Caco-2 (cell line): ENCODE measurements at places on chromosomes 11 and 22.

DNA sequence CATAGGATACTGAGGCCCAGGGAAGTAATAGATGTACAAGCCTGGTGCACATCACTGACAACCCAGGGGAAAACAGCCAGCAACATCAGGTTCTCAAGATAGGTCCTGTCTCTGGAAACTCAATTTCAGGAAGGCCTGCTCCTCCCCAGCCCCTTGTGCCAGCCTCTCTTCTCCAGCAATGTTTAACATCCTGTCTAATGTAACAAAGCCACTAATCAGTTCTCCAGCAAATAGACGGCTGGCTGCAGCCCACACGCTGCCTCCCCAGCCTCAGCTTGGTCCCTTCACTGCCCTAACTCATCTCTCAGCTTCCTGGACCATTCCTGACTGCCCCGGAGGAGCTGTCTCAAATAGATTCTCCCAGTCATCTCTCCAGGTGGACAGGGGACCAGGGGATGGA, 37.8 kb downstream of the RPL27A start:
- no peak for DNase-seq

GRCh38 chr22:42743501-42743991, 22.9 kb upstream of the A4GALT start:
- DNase-seq = no peak

GRCh38 chr22:26236991-26237390, 67.7 kb downstream of the SEZ6L start:
- no peak for DNase-seq

- no peak for DNase-seq
Measured at GRCh38 chr11:72132646-72133045, 2.9 kb upstream of the FOLR3 start.

DNA sequence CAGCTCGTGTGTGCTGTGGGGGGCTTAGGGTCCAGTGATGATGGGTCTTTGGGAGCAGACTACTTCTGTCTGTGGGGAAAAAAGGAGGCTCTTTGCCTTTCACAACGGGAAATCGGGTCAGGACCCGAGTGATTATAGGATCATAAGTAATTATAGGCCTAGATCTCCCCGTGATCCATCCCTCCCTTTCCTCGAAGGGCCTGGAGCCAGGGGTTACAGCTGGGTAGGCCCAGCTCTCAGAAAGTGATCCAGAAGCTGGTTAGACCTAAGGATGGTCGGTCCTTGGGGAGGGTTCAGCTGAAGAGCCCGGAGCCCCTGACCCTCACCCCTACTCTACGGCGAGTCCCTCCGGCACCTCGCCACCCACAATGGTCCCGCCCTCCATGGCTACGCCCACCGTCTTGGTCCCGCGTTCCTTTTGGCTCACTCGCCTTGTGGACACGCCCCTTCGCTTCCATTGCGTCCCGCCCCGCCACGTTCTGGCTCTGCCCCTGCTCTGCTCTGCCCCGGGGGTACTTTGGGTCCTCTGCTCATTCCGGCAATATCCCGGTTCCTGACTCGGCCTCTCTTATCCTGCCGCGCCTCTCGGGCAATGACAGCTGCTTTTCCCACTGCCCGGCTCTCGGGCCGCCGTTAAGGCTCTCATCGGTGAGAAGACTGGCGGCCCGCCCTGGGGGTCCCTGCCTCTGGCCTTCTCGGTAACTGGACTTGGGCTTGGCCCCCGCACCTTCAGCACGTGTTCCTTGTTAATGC, 5.0 kb downstream of the IGSF22 start:
- DNase-seq = peak; percentile 80

GRCh38 chr22:36331912-36332622, 55.7 kb downstream of the MYH9 start:
- DNase-seq = no peak

- DNase-seq = peak; percentile 100
Measured at GRCh38 chr11:108593214-108593922, at the start of gene EXPH5. EXPH5 (minus strand) TSS chr11:108593768; CDS start chr11:108593536, 232 bp downstream.

- no peak for DNase-seq
Measured at GRCh38 chr22:23896523-23897186, 2.5 kb downstream of the MIF start.

DNA sequence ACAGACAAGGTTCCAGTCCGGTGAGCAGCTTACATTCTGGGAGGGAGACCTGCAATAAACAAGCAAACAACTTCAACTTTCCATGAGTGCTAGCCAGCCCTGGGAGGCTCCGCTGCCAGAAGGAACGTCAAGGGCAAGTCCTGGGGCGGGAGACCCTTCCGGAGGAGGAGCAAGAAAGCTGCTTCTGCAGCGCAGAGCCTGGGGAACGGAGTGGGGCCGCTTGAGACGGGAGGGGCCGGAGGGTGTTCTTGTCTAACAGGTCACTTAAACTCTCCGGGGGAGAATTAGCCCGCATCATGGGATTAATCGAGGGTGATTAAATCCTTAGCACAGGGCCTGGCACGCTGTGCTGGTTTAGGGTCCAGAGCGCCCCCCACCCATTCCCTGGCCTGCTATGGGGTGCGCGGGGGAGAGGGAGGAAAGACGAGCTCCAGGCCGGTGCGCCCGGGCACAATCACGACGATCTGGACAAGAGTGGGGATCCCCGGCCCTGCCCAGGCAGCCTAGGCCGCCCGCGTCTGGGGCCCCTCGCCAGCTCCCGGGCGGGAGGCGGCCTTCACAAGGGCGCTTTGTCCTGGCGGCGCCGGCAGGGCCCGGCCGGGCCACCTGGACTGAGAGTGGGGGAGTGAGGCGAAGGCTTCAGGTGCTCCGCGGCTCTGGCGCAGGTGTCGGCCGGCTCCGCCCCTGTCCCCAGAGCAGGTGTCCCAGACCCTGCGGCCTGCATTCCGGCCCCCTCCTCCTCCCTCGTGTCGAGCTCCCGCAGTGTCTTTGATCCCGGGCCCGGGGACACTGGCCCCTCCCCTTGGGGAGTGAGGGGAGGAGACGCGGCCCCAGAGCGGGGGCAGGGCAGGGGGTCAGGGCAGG, 663 bp upstream of the LARGE2 start:
- DNase-seq = peak; percentile 98

DNA sequence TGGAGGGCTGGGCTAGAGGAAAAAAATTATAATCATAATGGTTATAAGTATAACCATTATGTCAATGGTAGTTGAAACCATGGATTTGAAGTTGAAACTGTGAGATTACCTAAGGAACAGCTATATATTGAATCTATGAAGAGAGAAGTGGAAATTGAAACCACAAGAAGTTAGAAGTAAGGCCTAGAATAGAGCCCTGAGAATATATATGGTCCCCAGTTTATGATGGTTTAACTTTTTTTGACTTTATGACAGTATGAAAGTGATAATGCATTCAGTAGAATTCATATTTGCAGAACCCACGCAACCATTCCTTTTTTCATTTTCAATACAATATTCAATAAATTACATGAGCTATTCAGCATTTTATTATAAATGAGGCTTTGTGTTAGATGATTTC, 15.0 kb downstream of the AASDHPPT start:
- no peak for DNase-seq

GRCh38 chr11:113113801-113114704, 152.8 kb downstream of the NCAM1 start:
- peak; percentile 71 for DNase-seq

DNA sequence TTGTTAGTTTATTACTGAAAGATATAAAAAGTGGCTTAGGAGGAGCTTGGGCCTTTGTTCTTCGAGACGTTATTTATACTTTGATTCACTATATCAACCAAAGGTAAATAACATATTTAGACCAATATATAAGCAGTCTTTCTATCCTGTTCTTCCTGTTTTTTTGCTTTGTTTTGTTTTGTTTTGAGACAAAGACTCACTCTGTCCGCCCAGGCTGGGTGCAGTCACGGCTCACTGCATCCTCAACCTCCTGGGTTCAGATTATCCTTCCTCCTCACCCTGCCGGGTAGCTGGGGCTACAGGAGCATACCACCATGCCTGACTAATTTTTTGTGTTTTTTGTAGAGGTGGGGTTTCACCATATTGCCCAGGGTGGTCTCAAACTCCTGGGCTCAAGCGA, 66.8 kb downstream of the ATM start:
- no peak for DNase-seq

DNA sequence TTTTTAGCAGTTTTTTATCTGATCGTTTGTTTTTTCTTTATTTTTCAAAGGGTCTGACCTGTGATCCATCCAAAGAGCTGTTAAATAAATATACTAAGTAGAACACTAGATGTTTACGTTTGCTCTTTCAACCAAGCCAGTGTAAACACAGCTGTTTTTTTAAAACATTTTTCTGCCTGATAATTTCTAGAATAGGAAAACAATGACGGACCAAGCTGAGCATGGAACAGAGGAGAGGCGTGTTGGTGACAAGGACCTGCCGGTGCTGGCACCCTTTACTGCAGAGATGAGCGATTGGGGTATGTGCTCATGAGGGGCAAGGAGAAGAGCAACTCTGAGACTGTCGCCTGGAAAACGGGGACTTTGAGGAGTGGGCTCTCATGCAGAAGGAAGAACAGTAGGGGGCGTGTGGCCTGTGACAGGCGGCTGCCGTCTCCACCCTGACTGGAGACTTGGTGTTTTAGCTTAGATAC, 28.6 kb upstream of the PANX2 start:
- peak; percentile 39 for DNase-seq

DNA sequence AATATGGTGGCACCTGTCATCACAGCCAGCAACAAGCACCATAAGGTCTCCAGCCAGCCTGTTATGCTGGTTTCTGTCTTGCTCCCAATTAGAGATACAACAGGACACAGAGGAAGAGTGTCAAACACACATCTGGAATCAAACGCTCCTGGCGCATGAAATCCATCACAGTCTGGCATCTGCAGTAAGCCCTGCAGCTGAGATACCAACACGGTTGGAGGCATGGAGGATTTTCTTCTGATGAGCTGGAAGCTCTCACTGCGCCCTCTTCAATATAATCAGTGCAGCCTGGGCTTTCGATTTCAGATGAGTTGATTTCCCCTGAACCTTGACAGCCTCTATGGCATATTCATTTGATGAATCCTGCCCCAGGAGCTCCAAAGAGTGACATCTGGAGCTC, 27.8 kb upstream of the CARS1 start:
- no peak for DNase-seq

- DNase-seq = no peak
Measured at GRCh38 chr11:119055901-119056300, 1.1 kb downstream of the HYOU1 start.

DNA sequence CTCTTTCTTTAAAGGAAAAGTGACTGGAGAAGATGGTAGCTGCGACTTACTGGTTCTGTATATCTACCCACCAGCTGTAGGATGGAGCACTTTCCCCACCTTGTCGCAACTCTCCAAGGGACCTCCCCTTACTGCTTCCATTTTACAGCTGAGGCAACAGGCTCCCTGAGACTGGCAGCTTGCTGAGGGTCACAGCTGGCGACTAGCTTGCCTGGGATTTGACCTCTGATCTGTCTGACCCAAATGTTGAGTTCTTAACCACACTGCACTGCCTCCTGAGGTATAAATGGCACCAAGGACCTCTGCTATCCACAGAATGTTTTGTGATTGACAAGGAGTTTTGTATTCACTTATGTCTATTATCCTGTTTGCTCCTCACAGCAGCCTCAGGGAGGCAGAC, 115.0 kb upstream of the NNMT start:
- no peak for DNase-seq

GRCh38 chr11:124195189-124195734, 12.1 kb downstream of the OR10D3 start:
- DNase-seq = peak; percentile 68

DNA sequence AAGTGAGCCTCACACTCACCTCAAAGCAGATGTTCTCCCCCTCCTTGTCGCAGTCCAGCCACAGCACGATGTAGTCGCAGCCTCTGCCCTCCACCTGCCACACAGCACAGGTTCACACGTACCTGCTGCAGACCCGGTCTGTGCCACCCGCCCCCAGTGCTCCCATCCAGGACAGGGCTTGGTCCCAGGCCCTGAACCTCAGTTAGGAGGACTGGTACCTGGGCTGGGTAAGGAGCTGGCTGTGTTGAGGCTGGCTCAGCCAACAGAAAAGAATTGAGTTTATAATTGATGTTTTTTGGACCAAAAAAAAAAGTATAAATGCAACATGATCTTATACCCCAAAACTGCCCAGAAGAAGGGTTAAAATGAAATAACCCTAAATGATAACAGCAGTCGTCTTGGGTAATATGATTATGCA, 10.7 kb downstream of the TOP3B start:
- DNase-seq = no peak

GRCh38 chr22:45397806-45398205, 15.6 kb downstream of the SMC1B start:
- DNase-seq = no peak

DNA sequence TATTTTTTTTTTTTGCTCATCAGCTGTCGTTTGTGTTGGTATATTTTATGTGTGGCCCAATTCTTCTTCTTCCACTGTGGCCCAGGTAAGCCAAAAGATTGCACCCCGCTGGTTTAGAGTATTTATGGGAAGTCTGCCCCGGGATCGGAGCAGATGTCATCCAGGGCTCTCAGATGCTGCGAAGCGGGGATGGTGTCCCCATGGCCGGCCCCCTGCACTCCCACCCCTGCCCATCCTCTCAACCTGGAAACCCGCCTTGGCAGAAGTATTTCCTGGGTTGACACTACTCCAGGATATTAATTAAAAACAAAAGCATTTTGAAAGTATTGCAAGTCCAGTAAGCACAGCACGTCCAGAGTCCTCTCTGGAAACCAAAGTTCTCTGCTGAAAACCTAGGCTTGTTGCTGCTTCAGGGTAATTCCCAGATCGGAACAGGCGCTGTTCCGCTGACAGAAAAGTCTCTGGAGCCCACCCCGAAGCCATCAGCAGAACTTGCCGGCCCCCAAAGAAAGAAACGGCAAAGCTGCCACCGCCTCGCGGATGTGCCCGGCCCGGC, 833 bp downstream of the SCUBE2 start:
- no peak for DNase-seq

DNA sequence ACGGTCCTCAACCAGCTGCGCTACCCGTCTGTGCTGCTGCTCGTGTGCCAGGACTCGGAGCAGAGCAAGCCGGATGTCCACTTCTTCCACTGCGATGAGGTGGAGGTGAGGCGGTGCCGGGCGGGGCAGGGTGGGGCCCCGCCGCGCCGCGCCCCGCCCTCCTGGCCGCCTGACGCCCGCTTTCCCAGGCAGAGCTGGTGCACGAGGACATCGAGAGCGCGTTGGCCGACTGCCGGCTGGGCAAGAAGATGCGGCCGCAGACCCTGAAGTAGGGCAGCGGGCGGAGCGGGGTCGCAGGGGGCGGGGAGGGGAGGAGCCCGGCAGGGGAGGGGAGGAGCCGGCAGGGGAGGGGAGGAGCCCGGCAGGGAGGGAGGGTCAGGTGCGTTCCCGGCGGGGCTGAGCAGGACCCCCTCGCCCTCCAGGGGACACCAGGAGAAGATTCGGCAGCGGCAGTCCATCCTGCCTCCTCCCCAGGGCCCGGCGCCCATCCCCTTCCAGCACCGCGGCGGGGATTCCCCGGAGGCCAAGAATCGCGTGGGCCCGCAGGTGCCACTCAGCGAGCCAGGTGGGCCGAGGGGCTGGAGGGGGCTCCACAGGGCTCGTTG, 14.7 kb downstream of the EPS8L2 start:
- DNase-seq = no peak

GRCh38 chr11:44804449-44805437, 78.0 kb downstream of the TSPAN18 start:
- no peak for DNase-seq

DNA sequence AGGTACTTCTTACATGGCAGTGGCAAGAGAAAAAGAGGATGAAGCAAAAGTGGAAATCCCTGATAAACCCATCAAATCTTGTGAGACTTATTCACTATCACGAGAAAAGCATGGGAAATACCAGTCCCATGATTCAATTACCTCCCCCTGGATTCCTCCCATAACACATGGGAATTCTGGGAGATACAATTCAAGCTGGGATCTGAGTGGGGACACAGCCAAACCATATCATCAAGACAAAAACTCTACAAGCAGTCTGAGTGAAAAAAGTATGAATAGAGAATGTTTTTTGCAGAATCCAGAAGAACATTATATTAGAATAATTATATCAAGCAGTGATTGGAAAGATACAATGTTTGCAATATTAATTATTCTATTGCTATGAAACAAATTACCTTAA, 893.7 kb downstream of the FAM181B start:
- no peak for DNase-seq
